Smooth muscle cell of the umbilical artery (primary cell): ENCODE measurements at places on chromosomes 7 and 10. TPM values are rescaled to one million over a fixed set of nuclear protein-coding genes. Genes with fewer than 3 reads are reported as not detected.

The METTL27 gene
- total RNA-seq = 5.0 and 9.6 TPM in 2 replicates

The KAZALD1 gene
- total RNA-seq = 3.6 and 5.9 TPM in 2 replicates

The MUC12 gene
- total RNA-seq = 0.60 and 1.2 TPM in 2 replicates

The PI4K2A gene
- 25.5 and 28.0 TPM in 2 replicates for total RNA-seq

The HGF gene
- total RNA-seq = 31.6 and 83.4 TPM in 2 replicates

The TSPAN13 gene
- 64.1 and 71.3 TPM in 2 replicates for total RNA-seq

The PRSS2 gene
- not detected in 2 replicates for total RNA-seq

The TBX20 gene
- total RNA-seq = 8.6 and 11.7 TPM in 2 replicates

The TFPI2 gene
- 649 and 876 TPM in 2 replicates for total RNA-seq

The SLC25A40 gene
- 3.6 and 7.3 TPM in 2 replicates for total RNA-seq

The FAM25G gene
- not detected in 2 replicates for total RNA-seq

The ZNF365 gene
- total RNA-seq = 2.7 and 2.8 TPM in 2 replicates

The LMOD2 gene
- total RNA-seq = not detected in 2 replicates

The DNAJB12 gene
- total RNA-seq = 23.8 and 27.5 TPM in 2 replicates

The UTF1 gene
- not detected in 2 replicates for total RNA-seq

The ATRNL1 gene
- total RNA-seq = 0.97 and 2.7 TPM in 2 replicates

The ARHGEF35 gene
- total RNA-seq = 0.37 and 0.59 TPM in 2 replicates

The PDLIM1 gene
- 5.6 and 7.9 TPM in 2 replicates for total RNA-seq

The EFCAB10 gene
- 0.32 TPM in 1 of 2 replicates, not detected in the other for total RNA-seq

The PRRT4 gene
- not detected in 2 replicates for total RNA-seq

The NUDCD3 gene
- 53.7 and 110 TPM in 2 replicates for total RNA-seq

The CELF2 gene
- 2.4 and 5.1 TPM in 2 replicates for total RNA-seq

The CCDC146 gene
- 1.5 and 2.5 TPM in 2 replicates for total RNA-seq

The CALU gene
- 2,586 and 2,792 TPM in 2 replicates for total RNA-seq

The ABCC2 gene
- 0.65 and 0.89 TPM in 2 replicates for total RNA-seq

The MYL7 gene
- not detected in 2 replicates for total RNA-seq

The CYP3A5 gene
- total RNA-seq = 0.18 and 0.30 TPM in 2 replicates

The SPDYE11 gene
- total RNA-seq = not detected in 2 replicates

The PLCE1 gene
- 0.59 and 1.1 TPM in 2 replicates for total RNA-seq

The ENTPD1 gene
- total RNA-seq = 0.09 TPM in 1 of 2 replicates, not detected in the other

The SHOC2 gene
- total RNA-seq = 36.2 and 45.9 TPM in 2 replicates

The MEIG1 gene
- total RNA-seq = not detected in 2 replicates

The LIMK1 gene
- total RNA-seq = 133 and 148 TPM in 2 replicates

The C10orf67 gene
- total RNA-seq = 0.18 TPM in 1 of 2 replicates, not detected in the other

The STEAP1B gene
- total RNA-seq = 1.5 and 11.4 TPM in 2 replicates

The PAPSS2 gene
- total RNA-seq = 149 and 233 TPM in 2 replicates

The LRMDA gene
- total RNA-seq = 0.30 and 0.92 TPM in 2 replicates

The MTERF1 gene
- total RNA-seq = 9.5 and 13.1 TPM in 2 replicates
